ENCODE measurements at places on chromosomes 3 and 15.
A peak's percentile ranks its signal among the peaks of the same experiment; 100 is the strongest.

DNA sequence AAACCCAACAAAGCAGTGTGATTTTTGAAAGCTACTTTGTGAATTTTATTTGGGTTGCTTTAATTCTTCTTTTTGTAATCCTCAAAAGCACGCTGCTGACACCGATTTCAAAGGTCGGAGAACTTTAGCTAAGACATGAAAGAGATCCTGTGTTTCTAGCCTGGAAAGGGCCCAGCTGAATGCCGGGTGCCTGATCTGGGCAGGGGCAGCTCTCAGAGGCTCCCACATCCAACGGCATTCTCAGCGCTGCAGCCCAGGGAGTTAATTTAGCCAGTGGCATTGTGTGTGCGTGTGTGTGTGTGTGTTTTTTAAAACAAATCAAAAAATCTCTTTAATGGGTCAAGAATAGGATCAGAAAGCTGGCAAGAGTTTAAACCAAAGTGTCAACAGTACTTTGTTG, 6.6 kb downstream of the RBP1 start:
- DNase-seq, result no peak

- DNase-seq, result no peak
Observed at GRCh38 chr15:28936481-28936881, 50.7 kb downstream of the APBA2 start.

GRCh38 chr15:67017311-67017710, 48.1 kb upstream of the SMAD3 start:
- no peak for DNase-seq

DNA sequence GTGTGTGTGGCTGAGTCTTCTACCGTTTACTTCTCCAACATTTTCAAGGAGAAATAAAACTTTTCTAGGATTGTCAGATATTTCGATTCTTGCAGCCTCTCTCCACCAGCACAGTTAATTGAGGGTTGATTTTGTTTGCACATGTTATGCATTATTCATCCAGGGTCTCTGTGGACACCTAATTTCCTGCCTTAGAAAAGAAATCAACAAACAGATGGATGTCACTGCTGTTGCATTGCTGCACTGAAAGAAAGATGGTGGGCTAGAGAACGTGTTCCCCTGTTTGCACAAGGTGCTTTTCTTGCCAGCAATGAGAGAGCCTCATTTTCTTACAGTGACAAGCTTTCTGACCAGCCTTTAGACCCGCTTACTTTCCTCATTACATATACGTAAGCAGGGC, 150.0 kb downstream of the CLSTN2 start:
- DNase-seq, result no peak

DNA sequence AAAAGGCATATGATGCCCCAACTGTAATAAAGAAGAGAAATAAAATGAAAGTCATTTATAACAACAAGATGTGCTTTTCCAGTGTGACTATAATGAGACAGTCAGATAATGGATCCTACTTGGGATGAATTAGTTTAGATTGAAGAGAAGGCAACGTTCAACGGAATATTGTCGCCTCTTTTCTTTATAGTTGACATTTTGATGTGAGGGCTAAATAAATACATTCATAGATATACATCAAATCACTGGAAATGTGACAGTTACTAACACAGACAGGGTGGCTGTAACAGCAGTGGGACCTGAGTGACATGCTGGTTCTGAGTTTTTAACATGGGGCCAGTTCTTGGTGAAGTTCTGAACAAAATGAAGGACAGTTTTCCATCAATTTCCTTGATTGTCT, 61.1 kb upstream of the ATP2B2 start:
- DNase-seq, result no peak

DNA sequence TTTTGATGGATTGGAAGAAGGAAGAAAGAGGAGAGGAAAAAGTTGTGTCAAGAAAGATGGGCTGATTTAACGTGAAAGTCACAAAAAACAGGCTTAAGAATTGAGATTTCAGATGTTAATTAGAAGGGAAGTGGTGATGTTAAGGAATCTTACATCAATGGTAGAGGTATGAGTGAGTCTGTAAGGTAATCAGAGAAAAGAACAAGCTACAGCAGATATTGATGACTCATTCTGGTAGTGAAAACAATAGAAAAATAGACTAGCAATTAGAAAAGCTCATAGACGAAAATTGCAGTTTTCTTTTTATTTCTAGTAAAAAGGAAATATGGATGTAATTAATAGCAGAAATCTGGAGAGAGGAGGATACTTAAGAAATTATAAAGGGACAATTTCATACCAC, 559.6 kb downstream of the MCTP2 start:
- DNase-seq, result no peak

- DNase-seq, result peak; percentile 52
Observed at GRCh38 chr3:120350401-120350941, 1.3 kb upstream of the LRRC58 start.

GRCh38 chr15:31079519-31079918, 22.0 kb downstream of the TRPM1 start:
- DNase-seq, result peak; percentile 86
